ENCODE measurements at places on chromosomes 12 and 14.

DNA sequence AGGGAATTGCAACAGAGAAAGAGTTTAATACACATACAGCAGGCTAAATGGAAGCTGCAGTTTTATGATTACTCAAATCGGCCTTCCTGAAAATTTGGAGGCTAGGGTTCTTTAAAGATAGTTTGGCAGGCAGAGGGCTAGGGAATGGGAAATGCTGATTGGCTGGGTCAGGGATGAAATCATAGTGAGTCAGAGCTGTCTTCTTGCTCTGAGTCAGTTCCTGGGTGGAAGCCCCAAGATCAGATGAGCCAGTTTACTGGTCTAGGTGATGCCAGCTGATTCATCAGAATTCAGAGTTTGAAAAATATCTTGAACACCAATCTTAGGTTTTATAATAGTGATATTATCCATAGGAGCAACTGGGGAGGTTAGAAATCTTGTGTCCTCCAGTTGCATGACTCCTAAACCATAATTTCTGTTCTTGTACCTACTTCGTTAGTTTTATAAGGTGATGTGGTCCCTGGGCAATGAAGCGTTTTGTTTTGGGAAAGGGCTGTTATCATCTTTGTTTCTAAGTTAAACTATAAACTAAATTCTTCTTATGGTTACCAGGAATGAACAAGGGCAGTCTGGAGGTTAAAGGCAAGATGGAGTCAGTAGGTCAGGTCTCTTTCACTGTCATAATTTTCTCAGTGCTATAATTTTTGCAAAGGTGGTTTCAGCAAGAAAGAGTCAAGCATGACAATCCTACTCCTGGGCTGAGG is 257.8 kb upstream of the CCDC196 start:
- DNase-seq: no peak

DNA sequence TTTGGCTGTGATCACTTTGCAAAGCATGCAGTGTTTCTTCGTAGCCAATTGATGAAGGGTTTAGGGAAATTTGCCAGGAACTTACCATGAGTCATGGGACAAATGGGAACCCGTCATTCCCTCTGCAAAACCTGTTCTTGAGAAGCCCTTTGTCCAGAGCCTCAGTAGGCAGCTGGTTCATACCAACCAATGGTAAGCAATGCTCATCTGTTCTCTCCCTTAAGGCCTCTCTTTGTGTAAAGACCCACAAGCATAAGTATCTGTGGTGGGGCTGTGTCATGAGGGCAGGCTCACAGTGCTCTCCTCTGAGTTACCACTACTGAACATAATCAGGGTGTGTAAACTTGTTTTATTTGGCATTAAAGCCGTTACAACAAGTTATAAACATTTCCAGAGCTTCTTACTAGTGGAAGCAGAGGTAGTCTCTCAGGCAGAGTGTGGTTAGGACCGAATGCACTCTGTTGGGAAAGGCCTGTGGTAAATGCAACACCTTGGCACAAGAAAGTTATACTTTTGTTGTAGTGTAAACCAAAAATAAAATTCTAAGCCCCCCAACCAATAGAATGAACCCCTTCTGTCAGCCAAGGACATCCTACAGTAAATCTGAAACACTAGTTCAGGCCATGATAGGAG is 119.8 kb downstream of the SINHCAF start:
- DNase-seq: no peak

DNA sequence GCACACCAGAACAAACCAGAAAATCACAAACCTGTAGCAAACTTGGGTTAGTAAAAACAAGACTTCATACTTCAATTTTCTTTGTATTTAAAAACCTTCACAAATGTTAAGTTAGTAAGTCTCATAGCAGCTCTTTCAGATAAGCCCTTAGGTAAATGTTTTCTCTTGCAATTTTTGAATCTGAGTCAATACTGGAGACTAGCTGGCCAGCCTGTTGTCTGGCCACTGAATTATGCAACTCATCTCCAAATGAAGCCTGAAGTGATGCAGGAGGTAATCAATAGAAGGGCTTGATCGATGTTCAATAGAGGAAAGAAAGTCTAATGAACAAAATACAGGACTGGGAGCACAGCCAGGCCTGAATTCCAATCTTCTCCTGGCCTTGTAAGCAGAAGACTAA is 465.2 kb downstream of the LRIG3 start:
- DNase-seq: no peak

DNA sequence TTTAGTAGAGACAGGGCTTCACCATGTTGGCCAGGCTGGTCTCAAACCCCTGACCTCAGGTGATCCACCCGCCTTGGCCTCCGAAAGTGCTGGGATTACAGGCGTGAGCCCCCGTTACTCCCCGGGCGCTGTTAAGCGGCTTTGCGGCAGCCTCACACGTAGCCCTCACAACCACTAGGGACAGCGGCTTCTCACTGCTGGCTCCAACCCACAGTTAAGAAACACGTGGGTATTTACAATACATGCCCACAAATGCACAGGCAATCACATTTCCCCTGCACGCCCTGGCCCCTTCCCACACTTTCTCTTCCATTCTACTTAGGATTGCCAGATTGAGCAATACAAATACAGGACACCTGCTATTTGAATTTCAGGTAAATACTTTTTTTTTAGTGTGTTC is 37.0 kb upstream of the EIF5 start:
- DNase-seq: no peak

DNA sequence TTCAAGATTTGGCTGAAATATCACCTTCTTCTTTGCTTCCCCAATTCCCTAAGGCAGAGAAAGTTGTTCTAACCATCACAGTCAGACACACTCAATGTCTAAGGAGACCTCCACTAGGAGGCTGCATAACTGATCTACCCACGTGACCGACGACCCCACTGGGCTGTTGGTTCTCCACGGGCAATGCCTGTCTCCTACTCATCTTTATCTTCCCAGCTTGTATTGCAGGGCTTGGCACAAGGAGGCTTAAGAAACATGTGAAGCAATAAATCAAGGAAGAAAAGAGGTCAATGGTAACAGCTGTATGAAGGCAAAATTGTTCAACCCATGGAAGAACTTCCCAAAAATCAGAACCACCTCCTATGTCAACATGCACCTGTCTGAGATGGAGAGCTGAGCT is 27.1 kb downstream of the NT5DC3 start:
- no peak for DNase-seq

DNA sequence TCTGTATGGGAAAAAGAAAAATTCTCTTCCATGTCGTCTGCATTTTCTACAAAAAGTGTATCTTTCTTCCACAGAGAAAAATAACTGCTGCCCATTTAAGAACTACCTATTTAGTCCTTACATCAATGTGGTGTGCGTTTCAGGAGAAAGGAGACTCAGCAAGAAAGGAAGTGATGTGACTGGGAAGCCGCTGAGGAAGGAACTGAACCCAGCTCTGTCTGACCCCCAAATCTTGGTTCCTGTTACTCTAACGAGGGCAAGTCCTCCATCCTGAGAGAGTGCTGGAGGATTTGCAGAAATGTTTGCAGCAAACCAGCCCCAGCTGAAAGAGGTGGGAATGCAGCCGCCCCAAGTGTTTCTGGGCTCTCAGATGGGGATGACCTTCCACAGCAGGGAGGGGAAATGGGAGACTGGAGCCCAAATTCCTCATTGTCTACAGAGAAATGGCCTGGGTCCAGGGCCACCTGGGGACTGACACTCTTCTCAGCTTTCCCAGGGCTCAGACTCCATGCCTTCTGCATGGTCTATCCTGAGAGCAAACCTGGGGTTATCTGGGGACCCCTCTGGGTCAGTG is 6.7 kb upstream of the MLEC start:
- no peak for DNase-seq

- no peak for DNase-seq
Measured at GRCh38 chr12:102797528-102797927, 119.5 kb downstream of the PAH start.

DNA sequence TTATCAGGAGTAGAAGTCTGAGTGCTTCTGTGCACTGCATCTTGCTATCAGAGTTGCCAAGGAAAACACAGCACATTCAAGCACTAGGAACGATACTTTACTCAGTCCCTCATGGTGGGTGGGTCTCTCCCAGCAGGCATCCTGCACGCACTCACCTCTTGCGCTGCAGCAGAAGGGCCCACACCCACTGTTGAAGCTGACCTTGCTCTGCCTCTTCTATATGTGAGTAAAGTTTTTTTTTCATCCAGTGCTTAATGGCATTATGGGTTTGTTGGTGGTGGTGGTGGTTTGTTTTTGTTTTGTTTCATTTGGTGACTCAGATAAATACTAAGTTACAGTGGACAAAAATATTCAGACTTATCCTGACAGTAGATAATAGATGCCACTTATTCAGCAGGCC is 348.5 kb downstream of the EGLN3 start:
- no peak for DNase-seq
